GM03348 (cell line): ENCODE measurements at places on chromosomes 1 and 21.

DNA sequence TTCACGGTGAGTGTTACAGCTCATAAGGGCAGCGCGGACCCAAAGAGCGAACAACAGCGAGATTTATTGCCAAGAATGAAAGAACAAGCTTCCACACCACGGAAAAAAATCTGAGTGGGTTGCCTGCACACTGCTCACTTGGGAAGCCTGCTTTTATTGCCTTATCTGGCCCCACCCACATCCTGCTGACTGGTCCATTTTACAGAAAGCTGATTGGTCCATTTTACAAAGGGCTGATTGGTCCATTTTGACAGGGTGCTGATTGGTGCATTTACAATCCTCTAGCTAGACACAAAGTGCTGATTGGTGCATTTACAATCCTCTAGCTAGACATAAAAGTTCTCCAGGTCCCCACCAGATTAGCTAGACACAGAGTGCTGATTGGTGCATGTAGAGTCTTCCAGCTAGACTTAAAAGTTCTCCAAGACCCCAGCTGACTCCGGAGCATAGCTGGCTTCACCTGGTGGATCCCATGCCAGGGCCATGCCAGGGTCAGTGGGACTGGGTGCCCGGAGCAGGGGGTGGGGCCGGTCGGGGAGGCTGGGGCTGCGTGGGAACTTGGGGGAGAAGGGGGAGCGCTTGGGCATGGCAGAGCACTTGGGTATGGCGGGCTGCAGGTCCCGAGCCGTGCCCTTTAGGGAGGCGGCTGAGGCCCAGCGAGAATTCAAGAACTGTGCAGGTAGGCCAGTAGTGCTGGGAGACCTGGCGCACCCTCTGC lies 75.4 kb upstream of the ATP1A1 start:
- no peak for DNase-seq

DNA sequence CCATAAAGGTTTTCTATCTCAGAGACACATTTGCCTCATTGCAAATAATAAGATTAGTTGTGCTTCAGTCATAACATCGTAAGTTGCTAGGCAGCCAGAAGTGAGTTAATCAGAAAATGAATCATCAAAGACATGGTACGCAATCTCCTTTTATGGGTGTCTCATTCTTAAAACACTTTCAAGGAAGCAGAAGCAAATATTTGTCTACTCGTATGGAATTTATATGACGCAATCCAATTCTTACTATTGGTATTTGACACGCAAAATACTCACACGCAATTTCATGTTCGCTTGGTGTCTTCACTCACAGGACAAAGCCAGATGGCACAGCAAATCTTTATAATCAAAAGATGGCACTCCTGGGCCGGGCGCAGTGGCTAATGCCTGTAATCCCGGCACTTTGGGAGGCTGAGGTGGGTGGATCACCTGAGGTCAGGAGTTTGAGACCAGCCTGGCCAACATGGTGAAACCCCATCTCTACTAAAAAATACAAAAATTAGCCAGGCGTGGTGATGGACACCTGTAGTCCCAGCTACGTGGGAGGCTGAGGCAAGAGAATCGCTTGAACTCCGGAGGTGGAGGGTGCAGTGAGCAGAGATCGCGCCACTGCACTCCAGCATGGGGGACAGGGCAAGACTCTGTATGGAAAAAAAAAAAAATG lies 56.4 kb downstream of the HLCS start:
- peak; percentile 89 for DNase-seq

DNA sequence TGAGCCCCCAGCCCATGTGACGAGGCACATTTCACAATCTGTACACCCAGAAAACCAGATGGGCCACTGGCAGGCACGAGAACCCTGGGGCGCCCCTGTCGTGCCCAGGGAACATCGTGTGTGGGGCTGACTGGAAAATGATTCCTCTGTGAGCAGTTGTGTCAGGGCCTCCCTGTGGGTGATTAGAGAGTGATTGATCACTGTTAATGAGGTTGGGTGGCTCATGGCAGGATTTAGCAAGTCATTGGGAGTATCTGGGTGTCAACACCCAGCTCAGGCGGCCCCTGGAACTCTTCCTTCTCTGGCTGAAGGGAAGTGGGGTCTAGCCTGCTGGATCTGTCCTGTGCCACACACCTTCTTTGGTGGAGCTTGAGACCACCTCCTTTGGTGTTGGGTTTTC lies 5.7 kb downstream of the GRHL3 start:
- no peak for DNase-seq

DNA sequence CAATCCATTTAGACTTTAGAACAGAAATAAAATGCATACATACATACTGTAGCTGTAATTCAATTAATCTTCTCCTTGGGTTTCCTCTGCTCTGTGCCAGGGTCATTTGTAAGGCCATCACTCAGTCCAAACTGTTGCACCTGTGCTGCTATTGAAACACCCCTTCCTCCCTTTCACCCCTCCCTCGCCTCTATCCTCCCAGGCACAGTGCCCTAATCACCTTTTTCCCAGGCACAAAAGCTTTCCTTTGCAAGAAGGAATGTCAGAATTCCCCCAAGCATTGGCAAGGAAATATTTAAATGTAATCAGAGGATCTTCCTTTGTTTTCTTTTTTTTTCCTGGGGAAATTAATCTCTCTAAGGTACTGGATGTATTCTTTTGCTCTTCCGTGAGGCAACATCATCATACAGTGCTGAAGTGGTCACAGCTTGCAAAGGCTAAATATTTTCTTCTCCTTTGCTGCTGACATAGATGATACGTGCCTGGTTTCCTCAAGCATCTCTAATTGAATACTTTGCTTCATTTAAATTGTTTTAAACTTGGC lies 339.3 kb upstream of the NR5A2 start:
- no peak for DNase-seq

DNA sequence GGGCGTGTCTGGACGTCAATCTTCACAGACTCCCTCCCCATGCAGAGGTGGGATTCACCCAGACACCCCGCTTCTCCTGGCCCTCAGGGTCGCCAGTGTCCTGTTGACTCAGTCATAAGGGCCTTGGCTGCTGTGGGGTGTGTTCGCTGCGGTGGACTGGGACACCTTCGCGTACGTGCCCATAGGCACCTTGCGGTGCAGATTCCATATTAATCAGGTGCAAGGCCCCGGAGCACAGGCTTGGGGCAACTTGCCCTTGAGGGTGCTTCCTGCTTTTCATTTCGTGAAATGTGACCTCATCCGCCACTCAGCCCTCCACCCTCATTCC lies 398 bp upstream of the SLC30A10 start:
- DNase-seq, result no peak

GRCh38 chr1:229368347-229368746 lies 25.5 kb upstream of the CCSAP start:
- DNase-seq, result no peak

DNA sequence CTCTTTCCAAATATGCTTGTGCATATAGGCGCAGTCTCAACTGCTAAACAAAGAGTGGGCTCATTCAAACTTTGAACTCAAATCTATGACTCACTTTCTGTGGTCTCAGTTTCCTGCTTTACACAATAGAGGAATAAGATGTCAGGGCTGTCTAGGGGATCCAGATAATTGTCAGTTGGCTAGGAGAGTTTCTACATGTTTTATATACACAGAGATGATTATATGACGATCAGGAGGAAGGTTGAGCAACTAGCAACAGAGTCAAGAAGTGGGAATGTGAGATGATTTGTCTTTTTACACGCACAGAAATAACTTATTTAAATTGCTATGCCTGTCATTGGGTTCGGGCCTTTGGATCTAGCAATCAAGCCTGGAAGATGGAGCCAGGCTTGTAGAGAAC lies 299.4 kb upstream of the LYPLAL1 start:
- peak; percentile 9 for DNase-seq

- DNase-seq, result peak; percentile 66
Measured at GRCh38 chr1:156128654-156129597, 14.4 kb downstream of the LMNA start.

DNA sequence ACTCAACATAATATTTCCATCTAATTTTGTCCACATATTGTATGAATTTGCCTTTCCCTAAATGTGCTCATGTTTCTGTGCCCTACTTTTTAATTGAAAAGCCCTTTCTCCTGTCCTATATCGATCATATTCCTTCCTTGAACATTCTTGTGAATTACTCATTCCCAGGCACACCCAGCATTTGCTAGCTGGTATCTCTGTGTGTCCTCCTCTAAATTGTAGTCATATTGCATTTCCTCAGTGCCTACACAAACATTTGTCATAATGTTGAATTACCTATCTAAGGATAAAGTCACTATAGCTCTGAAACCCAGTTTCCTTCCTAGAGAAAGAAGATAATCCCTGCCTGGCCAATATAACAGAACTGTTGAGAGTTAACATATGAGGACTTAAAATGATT lies 39.6 kb upstream of the TBX15 start:
- DNase-seq, result no peak

- DNase-seq, result no peak
Measured at GRCh38 chr1:61951731-61952580, 209.7 kb downstream of the PATJ start.

DNA sequence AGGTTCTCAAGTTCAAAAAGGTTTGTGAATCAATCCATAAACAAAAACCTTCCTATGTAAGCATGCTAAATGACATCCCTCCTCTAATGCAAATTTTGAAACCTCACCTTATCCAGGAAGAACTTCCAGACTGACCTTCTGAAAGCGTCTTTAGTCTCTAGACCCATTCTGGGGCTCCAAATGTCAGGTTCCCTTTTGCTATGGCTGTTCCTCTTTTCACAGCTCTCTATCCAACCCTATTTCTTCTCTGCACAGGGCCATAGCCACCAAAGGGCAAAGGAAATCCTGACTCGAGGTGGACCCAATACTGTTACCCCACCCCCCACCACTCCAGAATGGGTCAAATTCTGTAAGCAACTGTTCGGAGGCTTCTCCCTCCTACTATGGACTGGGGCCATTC lies 3.4 kb downstream of the ATP1A4 start:
- no peak for DNase-seq

- DNase-seq, result no peak
Measured at GRCh38 chr1:13900583-13900982, 200.6 kb downstream of the PRDM2 start.

DNA sequence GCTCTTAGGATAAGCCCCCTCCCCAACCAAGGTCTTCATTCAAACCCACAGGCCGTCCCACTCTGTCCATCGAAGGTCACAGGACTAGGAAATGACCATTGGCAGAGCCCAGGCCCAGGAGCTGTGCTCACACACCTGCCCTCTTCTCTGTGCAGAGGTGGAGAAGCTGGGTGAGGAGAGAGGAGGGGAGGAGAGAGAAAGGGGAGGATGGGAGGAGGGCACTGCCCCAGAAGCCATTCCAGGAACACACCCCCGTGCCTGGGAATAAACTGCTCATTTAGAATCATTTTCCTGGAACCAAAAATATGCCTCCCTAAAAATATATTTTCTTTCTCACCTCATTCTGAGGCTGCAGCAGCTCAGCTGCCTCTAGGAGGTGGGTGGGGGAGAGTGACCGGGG lies 6.4 kb upstream of the SDC3 start:
- DNase-seq, result no peak

DNA sequence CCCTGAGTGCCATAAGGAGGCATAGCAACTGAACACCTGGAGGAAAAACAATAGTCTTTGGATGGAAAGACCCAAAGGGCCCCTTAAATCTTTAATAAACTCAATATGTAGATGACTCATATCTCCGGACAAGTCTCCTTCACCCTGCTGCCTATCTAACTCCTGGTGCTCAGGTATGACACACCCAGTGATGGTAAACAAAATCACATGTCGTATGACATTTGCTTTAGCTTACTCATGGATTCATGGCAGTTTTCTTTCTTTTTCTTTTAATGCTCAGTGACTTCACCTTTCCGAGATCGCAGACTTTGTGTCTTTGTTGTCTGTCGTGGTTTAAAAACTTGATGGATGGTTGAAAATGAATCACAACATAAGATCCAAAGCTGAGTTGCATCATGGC lies 208.5 kb upstream of the PROX1 start:
- DNase-seq, result no peak

DNA sequence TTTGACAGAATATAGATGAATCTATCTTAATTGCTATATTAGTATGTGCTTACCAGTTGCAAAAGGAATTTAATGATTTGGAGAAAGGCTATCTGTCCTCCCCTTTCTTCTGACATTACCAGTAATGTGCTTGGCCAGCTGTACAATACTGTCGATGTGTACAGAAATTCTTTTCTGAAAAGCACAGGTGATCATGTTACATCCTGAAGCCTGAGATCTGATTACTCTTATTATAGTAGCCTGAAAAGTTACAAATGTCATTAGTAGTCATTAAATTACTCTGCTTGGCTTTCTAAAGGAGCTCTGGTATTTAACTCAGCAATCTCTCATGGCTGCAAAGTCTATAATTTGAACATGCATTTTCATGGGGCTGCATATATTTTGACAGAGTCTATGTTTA lies 209.8 kb downstream of the PTPRC start:
- no peak for DNase-seq

DNA sequence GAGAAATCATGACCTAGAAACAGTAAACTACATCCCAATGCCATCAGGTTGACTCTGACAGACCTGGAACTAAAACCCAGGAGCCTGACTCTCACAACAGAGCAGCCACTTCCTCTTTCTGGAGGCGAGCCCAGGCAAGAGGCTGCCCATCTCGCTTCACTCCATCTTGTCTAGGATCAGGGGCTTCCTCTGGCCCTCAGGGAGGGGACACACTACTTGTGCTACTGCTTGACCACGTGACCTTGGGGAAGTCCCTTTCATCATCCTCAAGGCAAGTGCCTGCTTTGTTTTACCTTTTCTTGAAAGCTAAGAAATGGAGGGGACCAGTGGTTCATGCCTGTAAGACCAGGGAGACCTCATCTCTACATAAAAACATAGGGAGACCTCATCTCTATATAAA lies 2.6 kb upstream of the TENT5B start:
- no peak for DNase-seq

GRCh38 chr1:165845992-165846748 lies 18.8 kb downstream of the UCK2 start:
- DNase-seq, result no peak

DNA sequence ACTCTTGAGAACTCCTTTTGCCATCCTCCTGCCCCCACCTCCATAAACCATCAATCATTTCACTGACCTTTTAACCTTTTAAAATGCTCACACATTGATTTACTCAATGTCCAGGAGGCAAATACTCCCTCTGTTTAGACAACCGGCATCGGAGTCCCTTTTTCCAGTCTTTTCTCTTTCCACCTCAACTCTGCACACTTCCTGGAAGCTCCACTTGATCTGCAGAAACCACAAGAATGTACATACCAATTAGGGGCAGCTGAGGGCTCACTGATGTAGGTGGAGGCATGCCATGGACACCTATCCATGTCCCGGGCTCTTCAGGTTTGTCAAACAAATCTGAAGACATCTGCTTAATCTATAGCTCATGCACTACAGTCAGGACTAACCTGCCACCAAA lies 5.3 kb upstream of the AMIGO1 start:
- no peak for DNase-seq

GRCh38 chr1:235272851-235273250 lies 55.1 kb downstream of the ARID4B start:
- no peak for DNase-seq

GRCh38 chr1:203428981-203429599 lies 46.5 kb upstream of the PRELP start:
- no peak for DNase-seq

GRCh38 chr1:55559842-55560241 lies 344.7 kb upstream of the USP24 start:
- DNase-seq, result no peak
